ENCODE measurements at places on chromosomes 1 and 21.

- DNase-seq, result peak; percentile 11
Observed at GRCh38 chr1:8571200-8571984, 246.0 kb downstream of the RERE start.

DNA sequence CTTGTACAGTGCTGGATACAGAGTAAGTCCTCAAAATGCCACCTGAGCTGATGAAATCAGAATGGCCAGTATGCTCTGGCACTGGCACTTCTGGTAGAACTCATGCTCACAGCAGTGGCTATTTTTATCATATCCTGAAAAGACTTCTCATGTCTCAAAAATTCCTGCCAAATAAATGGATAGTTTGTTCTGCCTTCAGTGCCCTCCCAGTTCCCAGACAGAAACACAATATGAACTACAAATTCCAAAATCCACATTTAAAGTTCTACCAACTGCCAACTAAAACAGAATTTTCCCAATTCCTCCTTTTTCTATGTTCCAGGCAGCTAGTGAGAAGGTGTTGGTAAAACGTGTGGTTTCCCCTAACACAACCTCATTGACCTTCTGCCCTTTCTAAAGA, 51.4 kb upstream of the RGS1 start:
- DNase-seq, result no peak

GRCh38 chr1:53550201-53550741, 91.1 kb downstream of the DMRTB1 start:
- no peak for DNase-seq

GRCh38 chr1:35064265-35064664, 14.9 kb upstream of the ZMYM1 start:
- DNase-seq, result no peak

DNA sequence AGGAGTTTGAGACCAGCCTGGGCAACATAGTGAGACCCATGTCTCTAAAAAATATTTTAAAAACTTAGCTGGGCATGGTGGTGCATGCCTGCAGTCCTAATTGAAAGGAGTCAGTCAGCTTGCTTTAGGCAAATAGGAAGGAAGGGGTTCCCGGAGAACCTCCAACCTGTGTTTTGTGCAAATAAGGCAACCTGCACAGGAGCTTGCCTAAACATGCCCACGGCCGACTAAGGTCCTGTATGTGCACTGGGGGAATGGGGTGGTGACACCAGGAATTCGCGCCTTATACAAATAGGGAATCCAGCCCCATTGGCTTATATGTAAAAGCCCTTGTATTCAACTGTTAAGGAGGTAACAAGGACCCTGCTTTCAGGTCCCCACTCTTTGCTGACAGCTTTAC, 429.2 kb upstream of the ZP4 start:
- DNase-seq, result no peak

DNA sequence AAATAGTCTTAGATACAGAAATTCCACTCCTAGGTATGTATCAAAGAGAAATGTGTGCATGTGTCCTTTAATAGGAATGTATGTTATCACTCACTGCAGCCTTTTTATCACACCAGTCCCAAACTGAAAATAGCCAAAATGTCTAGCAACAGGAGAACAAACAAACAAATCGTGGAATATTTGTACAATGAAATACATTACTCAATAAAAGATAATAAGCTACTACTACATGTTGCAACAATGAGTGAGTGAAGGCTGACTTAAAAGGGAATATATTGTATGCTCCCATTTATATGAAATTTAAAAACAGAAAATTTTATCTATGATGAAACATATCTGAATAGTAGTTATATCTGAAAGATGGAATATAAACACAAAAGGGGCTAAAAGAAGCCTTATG, 212.1 kb upstream of the PLD5 start:
- DNase-seq, result no peak

DNA sequence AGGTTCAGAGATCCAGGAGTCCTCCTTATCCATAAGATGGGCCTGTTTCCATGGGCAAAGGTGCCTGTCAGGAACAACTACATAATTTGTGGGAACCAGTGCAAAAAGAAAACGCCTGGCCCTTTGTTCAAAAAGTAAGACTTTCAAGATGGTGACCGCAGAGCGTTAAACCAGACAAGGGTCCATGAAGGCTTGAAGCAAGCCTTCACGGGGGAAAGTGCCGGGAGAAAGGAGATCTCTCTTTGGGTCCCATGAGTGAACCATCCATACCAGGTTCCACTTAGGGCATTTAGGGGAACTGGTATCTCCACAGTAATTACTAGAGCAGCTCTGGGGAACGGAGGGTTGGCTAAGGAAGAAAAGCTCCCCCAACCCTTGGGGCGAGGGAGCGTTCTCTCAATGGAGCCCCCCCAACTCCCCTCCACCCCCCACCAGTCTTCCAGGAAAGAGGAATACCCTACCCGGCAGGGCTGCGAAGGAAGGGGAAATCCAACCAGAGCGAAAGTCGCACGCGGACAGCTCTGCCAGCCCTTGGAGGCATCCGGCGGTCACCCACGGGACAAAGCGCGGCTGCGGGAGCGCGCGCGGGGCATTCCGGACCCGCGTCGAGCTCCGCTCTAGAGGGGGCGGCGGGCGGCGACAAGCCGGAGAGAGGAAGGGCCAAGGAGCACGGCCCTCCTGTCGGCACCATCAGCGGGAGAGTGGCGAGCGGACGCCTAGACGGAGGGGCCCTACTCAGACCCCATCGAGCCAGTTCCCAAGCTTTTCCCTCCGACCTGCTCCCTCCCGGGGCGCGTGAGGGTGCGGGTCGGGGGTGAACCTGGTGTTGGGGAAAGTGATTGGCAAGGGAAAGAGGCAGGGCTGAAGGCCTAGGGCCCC, 687 bp upstream of the RASSF5 start:
- DNase-seq, result peak; percentile 56

GRCh38 chr1:10869933-10870332, 73.5 kb upstream of the CASZ1 start:
- no peak for DNase-seq

DNA sequence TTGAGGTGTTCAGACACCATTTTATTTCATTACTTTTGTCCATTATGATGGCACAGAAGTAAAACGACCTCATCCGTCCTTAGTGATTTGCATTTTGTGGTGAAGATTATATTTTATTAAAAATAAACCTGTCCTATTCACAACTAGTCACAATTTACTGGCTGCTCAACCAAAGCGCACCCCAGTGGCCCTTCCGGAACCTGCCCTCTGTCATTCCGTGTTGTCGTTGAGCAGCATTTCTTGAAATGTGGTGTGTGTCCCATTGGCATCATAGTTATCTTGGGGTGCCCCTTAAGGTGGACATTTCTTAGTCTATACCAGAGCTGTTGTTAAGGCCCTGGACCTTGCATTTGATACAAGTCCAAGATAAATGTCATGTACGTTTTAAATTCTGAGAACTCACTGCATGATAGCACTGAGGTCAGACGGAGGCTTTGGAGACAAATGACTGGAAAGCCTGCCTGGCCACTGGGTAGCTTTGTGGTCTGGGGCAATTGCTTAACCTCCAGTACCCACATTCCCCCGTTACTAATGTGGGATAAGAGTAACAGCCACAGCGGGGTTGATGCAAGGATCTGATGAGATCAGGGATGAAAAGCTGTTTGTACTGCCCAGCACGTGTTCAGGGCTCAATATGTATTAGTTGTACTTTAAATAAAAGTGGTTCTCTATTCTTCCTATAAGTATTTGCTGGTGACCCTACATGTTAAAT, 36.2 kb downstream of the BACH1 start:
- no peak for DNase-seq

DNA sequence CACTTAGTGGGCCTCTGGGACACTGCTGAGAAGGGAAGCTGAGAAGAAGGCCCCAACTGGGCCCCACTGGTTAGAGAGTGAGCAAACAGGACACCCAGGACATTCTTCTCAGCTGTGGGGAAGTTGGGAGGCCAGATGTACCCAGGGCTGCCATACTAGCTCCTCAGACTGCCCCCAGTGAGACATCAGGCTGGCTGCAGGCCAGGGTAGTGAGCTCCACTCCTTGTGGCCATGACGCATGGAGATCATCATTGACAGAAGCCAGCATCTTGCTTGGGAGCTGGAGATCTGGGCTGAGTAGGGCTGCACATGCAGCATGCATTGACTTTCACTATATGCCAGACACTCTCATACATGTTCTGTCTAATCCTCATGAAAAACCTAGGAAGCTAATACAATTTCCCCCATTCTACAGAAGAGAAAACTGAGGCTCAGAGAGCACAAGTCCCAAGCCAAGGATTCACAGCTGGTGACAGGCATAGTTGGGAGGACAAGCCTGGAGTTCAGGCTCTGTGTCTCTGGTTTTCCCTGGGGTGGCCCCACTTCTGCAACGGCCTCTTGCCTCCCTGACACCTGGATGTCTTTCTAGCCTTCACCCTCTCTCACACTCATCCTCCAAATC, 24.1 kb upstream of the MYCL start:
- no peak for DNase-seq

DNA sequence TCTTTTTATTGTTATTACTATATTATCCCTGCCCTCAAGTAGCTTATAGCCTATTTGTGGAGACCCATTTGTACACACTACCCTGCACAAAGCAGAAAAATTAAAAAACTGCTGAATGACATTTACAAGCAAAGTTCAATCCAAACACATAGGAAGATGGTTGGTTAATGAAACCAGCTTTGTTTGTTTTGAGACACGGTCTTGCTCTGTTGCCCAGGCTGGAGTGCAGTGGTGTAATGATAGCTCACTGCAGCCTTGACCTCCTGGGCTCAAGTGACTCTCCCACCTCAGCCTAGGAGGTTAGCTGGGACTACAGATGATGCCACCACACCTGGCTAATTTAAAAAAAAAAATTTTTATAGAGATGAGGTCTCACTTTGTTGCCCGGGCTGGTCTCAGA, 31.6 kb downstream of the TGFB2 start:
- DNase-seq, result peak; percentile 78

DNA sequence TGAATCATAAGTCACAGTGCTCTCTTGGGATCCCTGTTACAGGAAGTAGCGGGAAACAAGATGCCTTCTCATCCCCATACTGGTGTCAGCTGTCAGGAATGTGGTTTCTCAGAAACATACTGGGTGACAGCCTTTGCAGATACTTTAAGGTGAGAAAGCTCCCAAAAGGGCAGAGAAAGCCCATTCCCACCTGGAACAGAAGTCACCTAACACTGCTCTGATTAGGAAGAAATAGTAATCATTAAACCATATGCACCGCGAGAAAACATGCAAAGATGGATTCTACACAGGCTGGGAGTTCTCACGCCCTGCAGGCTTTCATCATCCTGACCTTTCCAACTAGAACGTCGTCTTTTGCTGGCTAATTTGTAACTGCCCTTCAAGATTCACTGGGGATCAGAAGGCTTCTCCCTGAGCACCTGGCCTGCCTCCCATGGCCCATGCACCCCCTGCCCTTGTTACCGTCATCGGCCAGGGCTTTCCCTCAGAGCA, 46.2 kb upstream of the SLC44A3 start:
- DNase-seq, result no peak

- DNase-seq, result no peak
Observed at GRCh38 chr1:214236477-214236876, 44.5 kb upstream of the SMYD2 start.

- peak; percentile 24 for DNase-seq
Observed at GRCh38 chr1:116133696-116134475, 22.7 kb downstream of the MAB21L3 start.

GRCh38 chr1:211340622-211341507, 14.2 kb downstream of the TRAF5 start:
- no peak for DNase-seq

DNA sequence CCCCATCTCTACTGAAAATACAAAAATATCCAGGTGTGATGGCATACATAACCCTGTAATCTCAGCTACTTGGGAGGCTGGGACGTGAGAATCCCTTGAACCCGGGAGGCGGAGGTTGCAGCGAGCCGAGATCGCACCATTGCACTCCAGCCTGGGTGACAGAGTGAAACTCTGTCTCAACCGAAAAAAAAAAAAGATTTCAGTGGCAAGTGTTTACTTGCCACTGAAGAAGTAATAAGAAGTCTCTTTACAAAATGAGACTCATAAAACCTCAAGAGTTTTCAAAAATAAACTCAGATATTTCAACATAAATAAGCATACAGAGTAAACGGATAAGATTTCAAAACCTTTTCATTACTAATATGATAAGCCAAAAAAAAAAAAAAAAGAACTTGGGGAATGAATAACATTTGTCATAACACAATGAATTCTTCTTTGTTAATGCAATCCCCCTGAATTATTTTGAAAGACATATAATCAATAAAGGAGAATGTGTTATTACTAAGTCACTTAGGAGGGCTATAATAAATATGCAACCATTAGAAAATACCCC, 34.2 kb upstream of the EXO1 start:
- DNase-seq, result no peak

- peak; percentile 93 for DNase-seq
Observed at GRCh38 chr1:9009438-9010370, 16.5 kb downstream of the SLC2A7 start.

DNA sequence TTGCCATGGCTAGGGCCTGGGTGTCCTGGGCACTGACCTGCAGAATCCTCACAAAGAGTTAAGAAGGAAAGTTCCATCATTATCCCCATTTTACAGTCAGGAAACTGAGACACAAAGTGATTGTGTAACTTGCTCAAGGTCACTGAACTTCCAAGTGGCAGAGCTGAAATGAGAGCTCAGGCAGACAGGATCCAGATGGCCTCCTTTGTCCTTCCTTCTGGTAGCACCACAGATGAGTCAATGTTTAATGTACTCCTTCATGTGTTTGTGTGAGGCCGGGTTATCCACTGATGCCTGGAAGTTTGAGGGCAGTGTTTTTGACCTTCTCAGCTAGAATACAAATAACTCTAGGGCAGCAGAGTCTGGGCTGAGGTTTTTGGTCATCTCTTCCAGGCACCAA, 207.0 kb downstream of the TNR start:
- DNase-seq, result peak; percentile 95

- no peak for DNase-seq
Observed at GRCh38 chr1:227899141-227899819, 48.5 kb downstream of the WNT9A start.

- DNase-seq, result no peak
Observed at GRCh38 chr1:91537987-91538304, 37.3 kb downstream of the CDC7 start.

- DNase-seq, result peak; percentile 71
Observed at GRCh38 chr1:89686520-89686919, 53.6 kb downstream of the LRRC8C start.

DNA sequence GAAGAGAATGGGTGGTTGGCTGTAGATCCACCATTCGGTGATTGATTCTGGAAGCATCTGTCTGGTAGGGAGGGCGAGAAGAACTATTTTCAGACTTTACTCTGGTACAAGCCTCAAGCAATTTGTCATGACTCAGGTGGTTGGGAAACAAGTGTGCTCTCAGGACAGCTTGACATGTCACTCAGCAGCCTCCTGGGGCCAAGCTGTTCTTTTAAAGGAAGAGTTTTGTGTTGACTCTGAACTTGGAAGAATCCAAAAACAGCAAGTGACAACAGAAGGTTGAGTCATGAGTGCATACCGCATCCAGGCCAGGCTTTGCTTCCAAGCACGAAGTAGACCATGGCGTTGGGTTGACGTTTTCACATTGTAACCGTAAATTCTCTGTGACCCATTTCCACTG, 65.9 kb downstream of the CLIC6 start:
- no peak for DNase-seq

DNA sequence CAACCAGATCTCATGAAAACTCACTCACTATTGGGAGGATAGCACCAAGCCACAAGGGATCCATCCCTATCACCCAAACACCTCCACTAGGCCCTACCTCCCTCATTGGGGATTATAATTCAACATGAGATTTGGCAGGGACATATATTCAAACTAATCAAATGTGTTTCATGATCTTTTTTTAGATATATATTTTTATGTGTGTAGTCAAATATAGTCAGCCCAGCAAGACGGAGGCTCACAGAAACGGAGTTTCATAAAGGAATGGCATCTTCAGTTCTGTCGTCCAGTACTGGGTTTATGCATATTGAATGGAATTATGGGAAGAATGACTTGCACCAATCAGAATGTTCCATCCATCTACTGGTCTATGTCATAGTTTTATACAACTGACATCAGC, 343.3 kb upstream of the KAZN start:
- no peak for DNase-seq
